ENCODE measurements at places on chromosomes 7 and 10. TPM values are rescaled to one million over a fixed set of nuclear protein-coding genes. Genes with fewer than 3 reads are reported as not detected.

GRCh38 chr10:129745186-129745750 is 218.8 kb downstream of the EBF3 start:
- DNase-seq, result no peak

GRCh38 chr7:142142702-142143101 is 31.2 kb downstream of the MGAM2 start:
- DNase-seq, result no peak

GRCh38 chr10:3281941-3282673 is 109.5 kb upstream of the PITRM1 start:
- DNase-seq, result no peak

DNA sequence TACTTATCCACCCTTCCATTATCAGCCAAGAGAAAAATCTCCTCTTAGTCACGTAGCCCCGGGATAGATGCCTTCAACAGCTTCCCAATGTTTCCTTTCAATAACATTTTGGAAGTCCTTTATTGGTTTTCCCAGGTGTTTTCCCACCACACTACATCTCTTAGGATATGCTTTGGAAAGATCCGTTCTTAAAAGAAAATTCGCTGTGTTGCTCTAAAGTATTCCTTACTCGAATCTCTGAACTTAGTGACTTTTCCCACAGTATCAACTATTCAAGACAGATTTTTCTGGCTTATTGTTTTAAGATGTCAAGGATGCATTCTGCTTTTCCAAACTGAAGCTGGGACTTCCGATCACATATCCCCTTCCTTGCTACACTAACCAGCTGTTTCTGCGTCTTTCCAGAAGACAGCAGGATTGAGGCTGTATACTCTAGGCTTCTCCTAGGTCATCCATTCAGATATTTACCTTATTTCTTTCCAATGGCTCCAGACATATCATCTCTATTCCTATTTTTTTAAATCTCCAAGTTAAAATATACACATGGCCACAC is 36.5 kb upstream of the SVIL start:
- no peak for DNase-seq

DNA sequence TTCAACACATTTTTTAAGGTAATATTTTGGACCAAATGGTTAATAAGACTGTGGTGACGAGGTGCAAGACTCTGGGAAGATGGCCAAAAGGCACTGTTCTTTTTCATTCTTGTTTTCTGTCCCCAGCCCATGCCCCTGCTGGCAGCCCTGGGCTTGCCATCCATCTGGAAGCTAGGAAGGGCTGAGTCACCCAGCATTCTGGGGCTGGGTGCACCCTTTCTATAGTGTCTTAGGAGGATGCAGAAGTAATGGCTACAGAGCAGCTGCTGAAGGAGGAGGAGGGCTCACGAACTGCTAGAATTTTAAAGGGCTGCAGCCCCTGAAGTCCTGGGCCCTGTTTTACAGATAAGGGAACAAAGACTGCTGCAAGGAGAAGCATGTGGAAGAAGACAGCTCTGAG is 42.8 kb upstream of the ZNF32 start:
- DNase-seq, result no peak

GRCh38 chr10:118564652-118565051 is 30.8 kb downstream of the PRLHR start:
- peak; percentile 40 for DNase-seq

DNA sequence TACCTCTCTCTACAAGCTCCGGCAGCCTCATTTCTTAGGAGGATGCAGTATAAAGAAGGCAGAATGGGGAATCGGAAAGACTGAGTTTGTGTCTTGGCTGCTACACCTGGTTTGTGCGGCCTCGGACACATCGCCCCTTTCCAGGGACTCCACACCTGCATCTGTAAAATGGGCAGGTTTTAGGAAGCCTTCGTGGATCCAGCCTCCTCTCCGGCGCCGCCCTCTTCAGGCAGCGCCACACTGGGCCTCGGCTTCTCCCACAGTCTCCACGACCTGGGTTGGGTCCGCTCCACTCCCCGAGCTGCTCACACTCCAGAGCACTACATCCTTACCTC is 341 bp downstream of the GOT1 start:
- DNase-seq, result no peak

- DNase-seq, result no peak
These were observed 451.5 kb downstream of the PLXDC2 start for GRCh38 chr10:20267734-20268133.

DNA sequence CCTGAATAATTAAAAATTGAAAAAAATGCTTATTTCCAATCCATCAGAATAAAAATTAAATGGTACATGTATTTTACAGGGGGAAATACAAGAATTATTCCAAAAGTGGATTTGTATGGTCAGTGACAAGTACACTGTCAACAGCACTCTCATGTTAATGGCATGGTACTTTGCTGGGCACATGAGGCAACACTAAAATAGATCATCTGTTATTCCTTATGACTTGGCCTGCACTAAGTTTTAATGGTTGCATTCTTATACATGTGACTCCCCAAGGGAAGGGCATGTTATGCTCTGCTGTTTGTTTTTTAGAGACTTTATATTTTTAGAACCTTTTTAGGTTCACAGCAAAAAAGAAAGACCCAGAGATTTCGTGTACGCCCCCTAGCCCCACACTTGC is 128.3 kb downstream of the CPEB3 start:
- no peak for DNase-seq

GRCh38 chr7:9961161-9961922 is 1012.3 kb upstream of the PHF14 start:
- no peak for DNase-seq

GRCh38 chr10:35555962-35556930 is 48.9 kb upstream of the GJD4 start:
- no peak for DNase-seq

GRCh38 chr10:123536176-123536845 is 129.8 kb upstream of the GPR26 start:
- DNase-seq, result peak; percentile 18

GRCh38 chr7:91285696-91286355 is 21.6 kb downstream of the FZD1 start:
- no peak for DNase-seq

GRCh38 chr10:72022228-72022627 is 58.0 kb downstream of the CHST3 start:
- no peak for DNase-seq

DNA sequence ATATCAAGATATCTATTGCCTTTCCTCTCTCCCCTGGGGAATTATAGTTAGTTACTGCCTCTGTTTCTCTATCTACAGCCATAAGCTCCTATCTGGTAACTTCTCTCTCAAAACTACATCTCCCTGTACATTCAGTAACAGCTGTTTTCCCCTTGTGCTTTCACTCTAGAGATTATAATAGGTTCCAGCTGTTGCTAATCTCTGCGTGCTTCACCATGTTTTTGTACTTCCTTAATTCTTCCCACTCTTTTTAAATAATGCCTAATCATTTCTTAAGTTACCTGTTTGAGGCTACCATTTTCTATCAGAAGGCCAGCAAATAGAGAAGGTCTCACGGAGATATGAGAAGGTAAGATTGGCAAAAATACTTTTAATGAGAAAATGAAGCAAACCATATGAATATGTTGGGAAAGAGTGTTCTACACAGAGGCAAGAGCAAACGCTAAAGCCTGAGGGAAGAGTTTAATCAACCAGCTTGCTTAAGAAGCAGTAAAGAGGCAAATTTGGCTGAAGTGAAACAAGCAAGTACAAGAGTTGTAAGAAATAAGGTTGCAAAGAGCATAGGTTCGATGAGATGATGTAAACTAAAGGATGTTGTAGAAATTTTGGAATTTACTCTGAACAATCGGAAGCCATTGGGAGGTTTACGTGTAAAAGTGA is 101.9 kb upstream of the HGF start:
- no peak for DNase-seq

GRCh38 chr10:43882711-43883110 is 234.0 kb upstream of the ZNF32 start:
- DNase-seq, result no peak

- DNase-seq, result no peak
These were observed 22.6 kb downstream of the ARHGAP12 start for GRCh38 chr10:31906039-31906438.

- DNase-seq, result no peak
These were observed 3.6 kb downstream of the ADARB2 start for GRCh38 chr10:1733720-1734119.

SPDYE16 gene
- total RNA-seq, result not detected

AKR1C3 gene
- total RNA-seq, result 48.9 TPM

ELFN1 gene
- total RNA-seq, result 15.3 TPM

CPN1 gene
- total RNA-seq, result not detected

GRID1 gene
- total RNA-seq, result 0.37 TPM

BLNK gene
- 0.39 TPM for total RNA-seq

GBX1 gene
- total RNA-seq, result not detected
